Activated naive CD4-positive, alpha-beta T cell treated with anti-CD3 and anti-CD28 coated beads for 36 hours (primary cell): ENCODE measurements at places on chromosomes 2 and 18.

GRCh38 chr2:239184968-239185903 lies 215.6 kb downstream of the HDAC4 start:
- peaks cover 31% of the 10 kb centered on the region for H3K36me3 ChIP-seq

DNA sequence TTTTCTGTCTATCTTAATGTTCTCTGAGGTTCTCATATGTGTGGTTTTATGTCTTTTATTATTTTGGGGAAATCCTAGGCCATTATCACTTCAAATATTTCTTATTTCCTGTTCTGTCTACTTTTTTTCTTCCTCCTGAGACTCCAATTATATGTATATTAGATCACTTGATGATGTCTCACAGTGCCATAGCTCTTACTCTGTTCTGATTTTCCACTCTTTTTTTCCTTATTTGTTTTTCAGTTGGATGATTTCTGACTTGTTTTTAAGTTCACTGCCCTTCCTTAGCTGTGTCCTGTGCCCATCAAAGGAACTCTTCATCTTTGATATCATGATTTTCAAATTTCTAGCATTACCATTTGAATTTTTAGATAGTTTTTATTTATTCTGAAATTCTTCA lies 24.1 kb downstream of the FAM228B start:
- no peak overlapping the region for H3K4me3 ChIP-seq
- H3K36me3 ChIP-seq, result peaks cover 18% of the 10 kb centered on the region
- no peaks in the 10 kb centered on the region for H3K27me3 ChIP-seq
- DNase-seq, result no peak
- H3K4me1 ChIP-seq, result no peaks in the 10 kb centered on the region

GRCh38 chr2:1707771-1708418 lies 36.4 kb downstream of the PXDN start:
- no peak overlapping the region for H3K4me3 ChIP-seq
- H3K27ac ChIP-seq, result no peak overlapping the region
- DNase-seq, result no peak

DNA sequence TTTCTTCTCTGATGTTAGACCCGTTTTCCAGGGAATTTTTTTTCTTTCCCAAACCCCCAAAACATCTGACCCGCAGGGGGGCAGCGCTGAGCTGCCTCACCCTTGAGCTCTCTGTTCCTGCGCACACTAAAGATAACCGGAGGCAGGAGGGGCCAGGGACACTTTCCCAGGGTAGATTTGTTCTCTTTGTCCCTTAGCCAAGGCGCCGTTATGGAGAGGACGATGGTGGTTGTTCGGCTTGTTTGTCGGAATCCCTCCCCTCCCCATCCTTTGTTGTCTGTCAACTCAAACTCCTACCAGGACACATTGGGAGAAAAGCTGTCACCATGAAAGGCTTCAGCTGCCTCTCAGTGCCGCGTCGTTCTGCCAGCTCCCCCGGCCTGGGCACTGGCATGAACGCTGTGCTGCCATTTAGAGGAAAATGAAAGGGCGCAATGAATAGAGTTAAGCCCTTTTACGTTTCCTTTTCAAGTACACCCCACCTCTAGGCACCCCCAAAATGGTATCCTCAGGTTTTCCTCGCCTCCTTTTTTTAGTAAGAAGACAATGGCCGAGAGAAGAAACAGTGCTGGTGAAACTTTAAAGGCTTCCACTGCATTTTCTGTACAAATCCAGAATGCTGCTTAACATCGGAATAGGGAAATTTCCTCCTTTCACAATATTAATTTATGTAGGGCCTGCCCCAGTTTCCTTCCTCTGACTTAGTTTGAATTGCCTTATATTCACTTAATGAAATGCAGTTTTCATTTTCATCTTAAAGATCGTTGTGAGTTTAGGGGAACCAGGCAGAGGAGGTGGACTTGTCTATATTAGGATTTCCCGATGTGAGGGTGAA lies 62.1 kb downstream of the RND3 start:
- DNase-seq, result no peak
- no peak overlapping the region for H3K4me3 ChIP-seq
- H3K36me3 ChIP-seq, result no peaks in the 10 kb centered on the region
- H3K27me3 ChIP-seq, result peaks cover 12% of the 10 kb centered on the region

- peaks cover 13% of the 10 kb centered on the region for H3K4me1 ChIP-seq
- DNase-seq, result no peak
- no peak overlapping the region for H3K4me3 ChIP-seq
- H3K36me3 ChIP-seq, result no peaks in the 10 kb centered on the region
- H3K27ac ChIP-seq, result no peak overlapping the region
- no peaks in the 10 kb centered on the region for H3K27me3 ChIP-seq
These were observed 6.2 kb upstream of the STK25 start for GRCh38 chr2:241514553-241514952.

- peak; percentile 33 for DNase-seq
- H3K4me1 ChIP-seq, result peaks cover 3% of the 10 kb centered on the region
- no peak overlapping the region for H3K27ac ChIP-seq
- no peaks in the 10 kb centered on the region for H3K36me3 ChIP-seq
These were observed 524.2 kb upstream of the TCF4 start for GRCh38 chr18:56112013-56112749.

GRCh38 chr2:30959653-30960052 lies 152.4 kb upstream of the CAPN13 start:
- H3K4me1 ChIP-seq, result no peaks in the 10 kb centered on the region
- no peak for DNase-seq
- H3K27me3 ChIP-seq, result no peaks in the 10 kb centered on the region
- no peak overlapping the region for H3K4me3 ChIP-seq

GRCh38 chr2:230680463-230681170 lies 32.0 kb upstream of the CAB39 start:
- peak; percentile 72 for DNase-seq
- H3K4me3 ChIP-seq, result no peak overlapping the region
- H3K4me1 ChIP-seq, result peaks cover 30% of the 10 kb centered on the region
- H3K36me3 ChIP-seq, result peaks cover 3% of the 10 kb centered on the region

- no peaks in the 10 kb centered on the region for H3K4me1 ChIP-seq
- no peaks in the 10 kb centered on the region for H3K36me3 ChIP-seq
- no peaks in the 10 kb centered on the region for H3K27me3 ChIP-seq
These were observed 136.3 kb downstream of the TMEM17 start for GRCh38 chr2:62369541-62370202.

GRCh38 chr18:56489893-56490292 lies 148.5 kb downstream of the TXNL1 start:
- H3K27ac ChIP-seq, result no peak overlapping the region
- no peaks in the 10 kb centered on the region for H3K4me1 ChIP-seq
- H3K4me3 ChIP-seq, result no peak overlapping the region
- H3K36me3 ChIP-seq, result no peaks in the 10 kb centered on the region

DNA sequence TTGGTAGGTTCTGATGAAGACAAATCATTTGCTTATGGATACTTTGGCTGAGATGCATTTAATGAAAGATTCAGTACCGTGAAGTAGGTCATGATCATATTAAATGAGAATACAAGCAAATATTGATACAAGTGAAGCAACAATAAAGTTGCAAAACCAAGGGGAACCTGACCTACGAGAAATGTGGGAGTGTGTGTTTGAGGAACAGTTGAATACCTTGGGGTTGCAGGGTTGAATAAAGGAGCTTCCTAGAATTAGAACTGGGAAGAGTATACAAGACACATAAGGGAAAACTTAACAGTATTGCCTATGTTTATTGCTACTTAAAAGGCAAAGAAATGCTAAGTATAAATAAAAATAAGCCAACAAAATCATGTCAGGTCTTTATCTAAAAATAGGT lies 702.9 kb downstream of the ERBB4 start:
- no peak overlapping the region for H3K27ac ChIP-seq
- no peak for DNase-seq
- no peak overlapping the region for H3K4me3 ChIP-seq
- no peaks in the 10 kb centered on the region for H3K36me3 ChIP-seq
- H3K4me1 ChIP-seq, result no peaks in the 10 kb centered on the region

- no peaks in the 10 kb centered on the region for H3K27me3 ChIP-seq
- peak; percentile 52 for DNase-seq
- peak overlapping the region; percentile 69 for H3K27ac ChIP-seq
- H3K4me3 ChIP-seq, result no peak overlapping the region
- H3K36me3 ChIP-seq, result peaks cover 44% of the 10 kb centered on the region
These were observed 33.4 kb downstream of the XRCC5 start for GRCh38 chr2:216142540-216142939.

GRCh38 chr2:101087638-101088037 lies 63.5 kb downstream of the TBC1D8 start:
- H3K27me3 ChIP-seq, result no peaks in the 10 kb centered on the region
- no peaks in the 10 kb centered on the region for H3K36me3 ChIP-seq

GRCh38 chr2:65686928-65687521 lies 254.6 kb upstream of the SPRED2 start:
- peaks cover 11% of the 10 kb centered on the region for H3K27me3 ChIP-seq
- H3K27ac ChIP-seq, result no peak overlapping the region
- H3K4me1 ChIP-seq, result no peaks in the 10 kb centered on the region
- H3K4me3 ChIP-seq, result no peak overlapping the region
- no peak for DNase-seq
- no peaks in the 10 kb centered on the region for H3K36me3 ChIP-seq

- H3K36me3 ChIP-seq, result peaks cover 5% of the 10 kb centered on the region
- no peaks in the 10 kb centered on the region for H3K27me3 ChIP-seq
- DNase-seq, result no peak
- no peak overlapping the region for H3K27ac ChIP-seq
- no peaks in the 10 kb centered on the region for H3K4me1 ChIP-seq
These were observed 28.6 kb upstream of the CLASP1 start for GRCh38 chr2:121677855-121678254.

- DNase-seq, result no peak
- H3K27me3 ChIP-seq, result peaks cover 14% of the 10 kb centered on the region
- no peak overlapping the region for H3K27ac ChIP-seq
These were observed 39.8 kb upstream of the EVA1A start for GRCh38 chr2:75600461-75601011.

DNA sequence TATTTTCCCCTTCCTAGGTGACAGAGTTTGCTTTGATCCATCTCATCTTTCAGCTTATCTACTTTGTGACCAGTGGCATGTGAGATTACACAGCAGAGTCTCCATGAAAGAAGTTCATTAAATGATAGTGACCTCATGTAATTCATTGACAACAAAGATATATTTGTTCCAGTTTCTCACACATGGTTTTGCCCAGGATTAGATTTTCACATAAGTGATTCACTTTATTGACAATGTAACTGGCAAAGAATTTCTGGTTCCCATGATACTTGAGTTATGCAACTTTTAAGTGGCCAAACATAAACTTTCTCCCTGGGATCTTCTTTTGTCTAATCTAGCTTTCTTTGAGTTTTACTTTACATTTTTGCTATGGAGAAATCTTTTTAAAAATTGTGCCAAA lies 50.0 kb downstream of the MC4R start:
- H3K36me3 ChIP-seq, result no peaks in the 10 kb centered on the region
- no peaks in the 10 kb centered on the region for H3K27me3 ChIP-seq
- H3K4me3 ChIP-seq, result no peak overlapping the region
- H3K4me1 ChIP-seq, result no peaks in the 10 kb centered on the region
- no peak overlapping the region for H3K27ac ChIP-seq

DNA sequence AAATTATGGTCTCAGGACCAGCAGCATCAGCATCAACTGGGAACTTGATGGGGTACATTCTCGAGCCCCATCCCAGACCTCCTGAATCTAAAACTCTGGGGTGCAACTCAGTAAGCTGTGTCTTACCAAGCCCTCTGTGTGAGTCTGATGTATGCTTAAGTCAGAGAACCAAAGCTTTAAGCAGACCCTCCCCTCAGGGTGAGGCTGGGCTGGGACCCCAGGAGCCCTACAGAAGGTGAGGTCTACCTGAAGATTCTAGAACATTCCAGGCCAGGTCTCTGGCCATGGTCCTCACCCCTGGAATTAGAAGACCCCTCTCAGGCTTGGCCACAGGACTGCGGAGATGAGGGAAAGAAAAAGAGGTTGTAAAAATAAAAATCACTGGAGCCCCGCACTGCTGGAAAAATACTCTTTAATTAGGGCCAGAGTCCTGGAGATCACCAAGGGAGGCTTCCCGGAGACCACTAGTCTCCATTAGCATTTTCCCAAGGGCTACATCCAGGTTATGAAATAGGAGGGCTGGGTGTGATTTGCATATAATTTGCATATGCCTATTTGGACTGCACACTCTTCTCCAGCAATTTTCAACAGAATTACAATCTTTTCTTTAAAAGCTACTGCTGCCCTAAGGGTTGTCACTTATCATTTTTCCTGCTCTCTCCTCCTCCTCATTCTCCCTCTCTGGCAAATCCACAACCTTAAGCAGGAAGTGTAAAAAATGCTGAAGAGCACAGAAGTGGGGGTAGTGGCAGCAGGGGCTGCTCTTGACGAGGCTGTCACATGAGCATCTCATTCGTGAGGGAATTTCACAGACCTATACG lies 100.2 kb downstream of the ZBTB7C start:
- no peaks in the 10 kb centered on the region for H3K36me3 ChIP-seq
- no peak for DNase-seq
- no peak overlapping the region for H3K4me3 ChIP-seq
- H3K27ac ChIP-seq, result no peak overlapping the region

GRCh38 chr18:61995618-61996017 lies 102.8 kb upstream of the RNF152 start:
- no peak overlapping the region for H3K27ac ChIP-seq
- H3K36me3 ChIP-seq, result peaks cover 1% of the 10 kb centered on the region
- H3K27me3 ChIP-seq, result peaks cover 7% of the 10 kb centered on the region
- H3K4me3 ChIP-seq, result no peak overlapping the region
- no peak for DNase-seq

GRCh38 chr2:31688282-31688681 lies 107.5 kb upstream of the SRD5A2 start:
- H3K27me3 ChIP-seq, result peaks cover 3% of the 10 kb centered on the region
- DNase-seq, result peak; percentile 15
- H3K36me3 ChIP-seq, result peaks cover 6% of the 10 kb centered on the region
- H3K4me3 ChIP-seq, result no peak overlapping the region

DNA sequence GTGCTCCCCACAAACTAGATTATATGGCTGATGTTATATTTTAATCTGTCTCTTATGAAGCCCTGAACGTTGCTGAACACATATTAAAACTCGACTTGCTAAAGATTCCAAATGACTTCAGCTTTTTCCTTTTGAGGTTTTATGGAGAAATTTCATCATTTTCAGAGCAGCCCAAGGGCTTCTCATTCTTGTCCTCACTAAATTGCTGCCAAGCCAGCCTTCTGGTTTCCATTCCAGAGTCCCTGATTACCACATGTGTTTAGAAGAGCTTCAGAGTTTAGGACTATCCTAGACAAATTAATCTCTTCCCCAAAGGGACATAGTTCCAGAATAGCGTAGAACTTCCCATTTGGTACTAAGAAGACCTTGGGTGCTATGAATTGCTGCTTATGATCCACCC lies 77.8 kb upstream of the CCDC195 start:
- DNase-seq, result no peak
- H3K27ac ChIP-seq, result peak overlapping the region; percentile 61
- H3K4me3 ChIP-seq, result no peak overlapping the region
- H3K36me3 ChIP-seq, result peaks cover 40% of the 10 kb centered on the region

DNA sequence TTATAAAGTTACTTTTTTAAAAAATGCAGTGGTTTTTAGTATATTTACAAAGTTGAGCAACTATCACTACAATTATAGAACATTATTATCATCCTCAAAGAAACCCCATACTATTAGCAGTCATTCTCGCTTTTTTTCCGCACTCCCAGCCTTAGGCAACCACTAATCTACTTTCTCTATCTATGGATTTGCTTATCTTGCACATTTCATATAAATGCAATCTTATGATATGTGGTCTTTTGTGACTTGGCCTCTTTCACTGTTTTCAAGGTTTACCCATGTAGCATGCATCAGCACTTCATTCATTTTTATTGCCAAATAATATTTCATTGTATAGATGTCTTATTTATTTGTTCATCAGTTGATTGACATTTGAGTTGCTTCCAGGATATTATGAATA lies 273.4 kb downstream of the AGPS start:
- DNase-seq, result no peak
- H3K27me3 ChIP-seq, result peaks cover 5% of the 10 kb centered on the region
- H3K4me3 ChIP-seq, result no peak overlapping the region
- peaks cover 4% of the 10 kb centered on the region for H3K4me1 ChIP-seq
- H3K27ac ChIP-seq, result no peak overlapping the region
